Effector memory CD4-positive, alpha-beta T cell (primary cell): ENCODE measurements at places on chromosomes 6 and 20.

- no peak for DNase-seq
Observed at GRCh38 chr6:28523241-28523622, 2.4 kb upstream of the GPX5 start.

DNA sequence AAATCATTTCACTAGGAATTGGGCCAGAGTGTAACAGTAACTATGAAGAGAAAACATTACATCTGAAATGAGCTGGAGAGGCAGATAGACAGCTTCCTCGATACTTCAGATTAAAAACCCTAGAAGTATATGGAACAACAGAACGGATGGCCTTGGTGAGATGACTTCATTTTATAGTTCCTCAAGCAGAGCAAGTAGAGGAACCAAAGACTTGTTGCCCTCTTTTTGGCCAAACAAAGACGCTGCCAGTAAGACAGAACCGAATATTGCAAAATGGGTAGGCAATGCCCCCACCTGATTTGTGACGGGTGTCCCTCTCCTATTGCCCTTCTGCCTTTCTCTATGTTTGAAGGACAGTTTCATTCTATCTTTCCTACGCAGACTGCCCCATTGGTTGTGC, 53.5 kb downstream of the AGPAT4 start:
- no peak for DNase-seq

DNA sequence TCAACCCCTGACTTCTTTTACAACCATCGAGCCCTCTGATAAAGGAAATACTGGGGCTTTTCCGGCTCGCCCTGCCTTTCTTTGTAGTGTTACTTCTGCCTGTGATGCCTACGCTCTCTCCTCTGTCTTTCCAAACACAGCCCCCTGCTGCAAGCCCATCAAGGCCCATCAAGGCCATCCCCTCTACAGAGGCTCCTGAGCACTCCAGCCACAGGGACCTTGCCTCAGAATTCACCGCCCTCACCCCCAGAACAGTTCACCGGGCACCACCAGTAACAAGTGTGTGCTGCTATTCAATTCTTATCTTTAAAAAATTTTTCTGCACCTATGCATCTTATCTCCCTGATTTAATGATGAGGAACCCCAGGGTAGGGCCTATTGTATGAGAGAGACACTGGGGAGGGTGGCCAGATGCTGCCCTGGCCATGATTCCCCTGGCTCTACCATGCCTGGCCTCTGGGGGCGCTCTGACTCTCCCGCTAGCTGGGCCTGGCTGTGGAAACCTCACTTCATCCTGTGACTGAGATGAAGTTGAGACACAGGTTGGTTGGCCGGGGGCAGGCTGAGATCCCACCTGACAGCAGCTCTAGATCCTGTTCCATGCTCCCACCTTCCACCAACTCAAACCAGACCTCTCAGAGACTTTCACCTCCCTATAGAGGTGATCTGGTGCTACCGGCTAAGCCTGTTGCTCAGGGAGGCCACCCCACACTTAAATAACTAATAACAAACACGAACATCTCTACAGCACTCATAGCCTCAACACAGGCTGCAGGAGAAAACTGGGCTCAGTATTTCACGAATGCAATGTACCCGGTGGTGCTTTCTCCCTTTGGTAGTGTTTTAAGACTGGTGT, 19.2 kb upstream of the GLP1R start:
- DNase-seq: no peak

- DNase-seq: no peak
Observed at GRCh38 chr6:116562614-116563013, 8.7 kb upstream of the RWDD1 start.

- DNase-seq: no peak
Observed at GRCh38 chr20:34968042-34968775, 12.5 kb downstream of the MYH7B start.

DNA sequence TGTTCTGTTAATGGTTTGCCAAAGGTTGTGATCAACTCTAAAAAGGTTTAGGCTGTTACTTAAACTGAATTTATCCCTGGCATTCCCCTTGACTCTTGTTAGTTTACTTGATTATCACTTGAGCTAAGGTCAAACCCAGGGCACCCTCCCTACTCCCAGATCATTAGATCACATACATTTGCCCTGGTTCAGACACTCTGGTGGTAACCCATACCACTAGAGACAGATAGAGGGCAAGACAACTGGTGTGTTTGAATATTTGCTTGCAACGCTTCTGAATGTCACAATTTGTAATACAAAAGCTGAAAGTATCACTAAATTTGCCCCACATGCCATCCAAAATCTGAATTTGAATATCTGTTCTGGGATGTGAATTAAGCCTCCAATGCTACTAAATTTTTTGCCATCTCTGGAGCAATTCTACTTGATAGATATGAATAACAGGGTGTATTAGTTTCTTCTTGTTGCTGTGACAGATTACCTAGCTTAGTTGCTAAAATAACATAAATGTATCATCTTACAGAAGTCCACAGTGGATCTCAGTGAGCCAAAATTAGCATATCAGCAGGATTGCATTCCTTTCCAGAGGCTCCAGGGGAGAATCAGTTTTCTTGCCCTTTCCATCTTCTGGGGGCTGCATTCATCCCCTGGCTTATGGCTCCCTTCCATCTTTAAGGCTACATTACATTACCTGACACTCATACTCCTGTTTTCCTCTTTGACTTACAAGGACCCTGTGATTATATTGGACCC, 45.4 kb downstream of the FIG4 start:
- DNase-seq: no peak

DNA sequence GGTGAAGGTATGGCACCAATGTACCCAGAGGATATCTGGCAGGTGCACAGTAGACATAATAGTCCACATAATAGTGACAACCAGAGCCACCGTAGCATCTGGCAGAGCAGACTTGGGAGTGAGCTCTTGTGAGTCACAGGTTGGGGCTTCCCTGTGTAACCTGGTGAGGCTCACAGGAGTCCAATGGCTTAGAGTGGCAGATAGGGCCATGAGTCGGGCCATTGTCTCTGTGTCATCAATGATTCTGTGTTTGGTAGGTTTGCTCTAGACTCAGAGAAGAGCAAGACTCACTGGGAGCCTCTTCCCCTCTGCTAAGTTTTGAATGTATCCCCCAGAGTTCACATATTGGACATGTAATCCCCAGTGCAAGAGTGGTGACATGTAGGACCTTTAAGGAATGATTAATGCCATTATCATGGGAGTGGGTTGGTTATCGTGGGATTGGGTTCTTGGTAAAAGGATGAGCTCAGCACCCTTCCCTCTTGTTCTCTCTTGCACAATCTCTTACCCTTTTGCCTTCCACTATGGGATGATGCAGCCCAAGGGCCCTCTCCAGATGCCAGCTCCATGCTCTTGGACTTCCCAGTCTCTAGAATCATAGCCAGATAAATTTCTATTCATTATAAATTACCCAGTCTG, 22.6 kb upstream of the SIRPA start:
- DNase-seq: no peak

GRCh38 chr6:132910759-132911158, 96.4 kb downstream of the RPS12 start:
- DNase-seq: no peak

GRCh38 chr6:9875605-9876353, 539.1 kb downstream of the TFAP2A start:
- no peak for DNase-seq

DNA sequence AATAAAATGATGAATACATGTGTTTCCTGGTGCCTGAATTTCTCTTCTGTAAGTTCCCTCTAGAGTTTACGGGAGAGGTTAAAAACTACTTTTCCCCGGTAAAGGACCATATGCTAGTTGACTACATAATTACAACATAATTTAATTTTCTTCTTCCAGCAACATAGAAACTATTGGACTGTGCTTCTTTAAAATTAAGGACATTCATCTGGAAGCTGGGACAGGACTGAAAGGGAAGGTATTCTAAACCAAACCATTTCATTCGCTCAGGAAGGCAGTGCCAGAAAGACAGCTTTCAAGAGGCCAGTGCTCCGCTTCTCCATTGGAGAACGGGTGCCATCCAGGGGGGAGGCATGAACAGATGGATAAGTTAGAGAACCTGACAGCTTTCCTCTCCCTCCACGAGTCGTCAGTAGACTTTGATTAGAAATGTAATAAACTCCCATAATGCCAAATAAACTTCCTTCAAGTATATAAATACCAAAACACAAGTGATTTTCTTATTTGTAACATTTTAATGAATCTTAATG, 458.0 kb upstream of the SOX4 start:
- DNase-seq: no peak

DNA sequence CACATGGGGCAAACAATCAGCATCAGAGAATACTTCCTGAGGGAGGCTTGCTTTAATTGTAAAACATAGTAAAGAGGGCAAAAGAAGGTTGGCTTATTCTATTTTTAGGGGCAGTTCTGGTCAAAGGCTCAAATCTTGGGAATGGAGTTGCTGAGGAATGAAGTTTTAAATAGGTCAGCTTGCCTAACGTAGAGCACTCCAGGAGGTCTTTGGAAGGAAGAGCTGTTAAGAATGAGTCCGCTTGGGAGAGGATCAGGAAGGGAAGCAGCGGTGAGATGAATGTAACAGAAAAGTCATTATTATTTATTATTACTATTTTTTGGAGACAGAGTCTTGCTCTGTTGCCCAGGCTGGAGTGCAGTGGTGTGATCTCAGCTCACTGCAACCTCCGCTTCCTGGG, 108.7 kb downstream of the ZFAND3 start:
- DNase-seq: no peak

- DNase-seq: no peak
Observed at GRCh38 chr20:54029176-54029575, 41.2 kb downstream of the BCAS1 start.

DNA sequence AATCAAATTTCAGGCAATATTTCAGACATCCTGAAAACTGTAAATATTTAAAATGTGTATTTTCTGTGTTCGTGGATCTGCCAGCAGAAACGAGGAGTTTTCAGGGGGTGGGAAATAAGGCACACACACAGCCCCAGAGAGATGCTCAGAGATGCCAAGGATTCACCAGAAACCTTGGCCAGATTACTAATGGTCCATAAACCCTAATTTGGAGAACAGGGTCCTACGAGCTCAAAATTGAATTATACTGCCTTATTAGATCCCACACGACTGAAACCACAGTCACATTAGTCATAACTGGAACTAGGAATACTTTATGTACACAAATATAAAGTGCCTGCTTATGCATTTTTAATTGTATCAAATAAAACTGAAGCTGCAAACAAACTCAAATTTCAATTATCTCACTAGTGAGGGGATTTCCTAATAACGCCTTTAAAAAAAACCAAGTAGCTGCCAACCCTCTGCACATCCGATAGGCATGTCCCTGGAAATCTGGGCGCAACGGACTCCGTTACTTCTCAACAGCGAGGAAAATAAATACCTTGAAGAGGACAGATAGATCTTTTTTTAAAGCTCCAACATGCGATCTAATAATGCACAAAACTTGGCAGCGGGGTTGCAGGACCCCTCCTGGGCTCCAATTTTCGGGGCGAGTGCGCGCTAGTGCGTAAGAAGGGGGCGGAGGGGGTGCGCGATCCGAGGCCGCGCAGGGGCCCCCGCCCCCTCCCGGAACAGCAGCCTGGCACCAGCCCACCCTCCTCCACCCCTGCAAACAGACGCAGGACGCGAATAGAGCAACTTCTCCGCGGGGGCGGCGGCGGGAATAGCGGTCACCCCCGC, 897 bp downstream of the CHD6 start:
- DNase-seq: peak; percentile 39

DNA sequence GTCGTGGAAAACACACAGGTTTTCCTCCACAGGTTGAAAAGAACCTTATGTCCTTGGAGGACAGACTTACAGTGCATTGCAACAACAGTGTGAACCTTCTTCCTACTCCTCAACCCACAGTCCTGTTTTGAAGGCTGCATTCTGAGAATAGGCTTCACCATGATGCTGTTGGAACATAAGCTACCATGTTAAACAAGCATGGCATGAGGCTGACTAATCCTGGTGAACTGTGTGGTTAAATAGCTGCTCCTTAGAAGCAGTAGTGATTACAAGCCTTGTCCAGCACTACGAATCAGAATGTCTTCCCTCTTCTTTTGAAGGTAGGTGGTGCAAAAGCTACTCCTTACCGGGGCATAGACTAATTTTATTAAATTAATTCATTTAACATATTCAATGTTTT, 368.5 kb upstream of the EPHA7 start:
- no peak for DNase-seq

- DNase-seq: no peak
Observed at GRCh38 chr6:152948150-152948768, 34.6 kb downstream of the FBXO5 start.

DNA sequence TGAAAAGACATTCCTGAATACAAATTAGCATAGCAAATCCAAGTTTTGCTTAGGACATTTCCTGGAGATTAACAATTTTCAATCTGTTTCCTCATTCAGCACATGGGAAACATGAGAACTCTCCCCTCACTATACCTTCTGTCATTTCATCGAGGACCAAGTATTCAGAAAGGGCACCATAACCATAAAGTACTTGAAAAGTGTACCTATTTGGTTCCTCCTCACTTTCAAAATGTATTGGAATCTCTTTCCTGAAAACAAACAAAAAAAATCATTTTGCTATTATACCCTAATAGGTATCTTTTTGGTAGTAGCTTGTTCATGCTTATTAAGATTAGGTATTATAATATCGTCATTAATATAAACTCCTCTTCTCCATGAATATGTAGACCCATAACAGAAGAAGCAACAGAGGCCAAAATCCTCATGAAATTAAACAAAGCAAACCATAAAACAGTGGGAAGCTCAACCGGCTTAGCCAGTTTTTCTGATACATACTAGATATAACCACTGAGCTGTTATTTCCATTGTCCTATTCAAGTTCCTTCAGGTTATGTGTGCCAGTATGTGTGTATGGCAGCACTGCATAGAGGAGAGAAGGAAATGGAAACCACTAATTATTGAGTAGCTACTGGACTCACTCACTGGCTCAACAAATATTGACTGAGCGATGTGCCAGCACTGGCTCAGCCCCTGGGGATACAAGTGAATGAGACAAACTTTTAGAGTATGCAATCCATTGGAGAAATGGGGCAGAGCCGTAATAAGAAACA, 274.0 kb downstream of the MAFB start:
- no peak for DNase-seq

DNA sequence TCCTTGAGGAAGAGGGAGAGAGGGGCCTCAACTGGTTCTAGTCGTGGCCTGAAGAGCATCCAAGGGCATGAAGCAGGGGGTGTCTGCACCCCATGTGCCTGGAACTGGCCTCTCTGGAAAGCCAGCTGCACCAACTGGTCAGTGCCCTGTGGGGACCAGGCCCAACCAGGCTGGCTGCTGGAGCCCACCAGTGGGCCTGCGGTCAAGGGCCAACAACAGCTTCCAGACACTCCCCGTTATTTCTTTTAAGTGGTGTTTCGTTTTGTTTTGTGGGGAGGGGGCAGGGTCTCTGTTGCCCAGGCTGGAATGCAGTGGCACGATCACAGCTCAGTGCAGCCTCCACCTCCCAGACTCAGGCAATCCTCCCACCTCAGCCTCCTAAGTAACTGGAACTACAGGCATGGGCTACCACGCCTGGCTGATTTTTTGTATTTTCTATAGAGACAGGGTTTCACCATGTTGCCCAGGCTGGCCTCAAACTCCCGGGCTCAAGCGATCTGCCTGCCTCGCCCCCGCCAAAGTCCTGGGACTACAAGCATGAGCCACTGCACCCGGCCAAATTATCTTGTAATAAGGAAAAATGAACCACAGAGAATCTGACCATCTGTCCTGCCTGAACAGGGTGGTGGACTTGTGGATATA, 11.9 kb upstream of the C20orf144 start:
- no peak for DNase-seq
